H1 (cell line): ENCODE measurements at places on chromosomes 16 and 17. TPM values are rescaled to one million over a fixed set of nuclear protein-coding genes. Genes with fewer than 3 reads are reported as not detected.

Gene SLC22A31
- 10.6 and 11.1 TPM in 2 replicates for total RNA-seq

Gene PLD6
- 0.22 TPM in 1 of 2 replicates, not detected in the other for total RNA-seq

- H3K4me1 ChIP-seq = peaks cover 6% of the 10 kb centered on the region
- no peaks in the 10 kb centered on the region for H3K36me3 ChIP-seq
- H3K27ac ChIP-seq = no peak overlapping the region; the same call in 1 of the 2 replicates
- H3K27me3 ChIP-seq = no peaks in the 10 kb centered on the region
These were observed 722 bp upstream of the SLC38A10 start for GRCh38 chr17:81295676-81296381.

DNA sequence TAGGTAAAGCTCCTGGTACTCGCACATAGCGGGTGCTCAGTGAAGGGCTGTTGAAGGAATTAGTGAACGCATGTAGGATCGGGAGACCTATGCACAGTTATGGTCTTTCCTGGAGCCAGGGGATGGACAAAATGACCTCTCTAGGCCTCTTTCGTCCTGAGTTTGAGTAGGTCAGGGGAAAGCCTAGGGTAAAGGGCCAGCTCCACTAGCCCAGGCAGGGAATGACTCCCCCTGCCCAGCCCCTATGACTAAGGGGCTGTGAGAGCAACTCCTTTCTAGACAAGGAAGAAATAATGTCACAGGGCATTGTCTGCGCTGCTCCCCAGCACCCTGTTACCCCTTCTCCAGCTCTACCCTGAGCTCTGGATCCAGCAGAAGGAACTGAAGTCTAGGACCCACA lies 24.6 kb upstream of the FMNL1 start:
- no peak overlapping the region for H3K4me3 ChIP-seq
- DNase-seq = no peak
- no peak overlapping the region for H3K27ac ChIP-seq
- peaks cover 9% of the 10 kb centered on the region; the same call in 1 of the 2 replicates for H3K4me1 ChIP-seq
- no peaks in the 10 kb centered on the region for H3K36me3 ChIP-seq

GRCh38 chr17:50631908-50632571 lies 2.6 kb upstream of the ABCC3 start:
- H3K27ac ChIP-seq = no peak overlapping the region
- no peaks in the 10 kb centered on the region for H3K36me3 ChIP-seq
- H3K27me3 ChIP-seq = peaks cover 36% of the 10 kb centered on the region
- H3K4me3 ChIP-seq = no peak overlapping the region
- DNase-seq = no peak

DNA sequence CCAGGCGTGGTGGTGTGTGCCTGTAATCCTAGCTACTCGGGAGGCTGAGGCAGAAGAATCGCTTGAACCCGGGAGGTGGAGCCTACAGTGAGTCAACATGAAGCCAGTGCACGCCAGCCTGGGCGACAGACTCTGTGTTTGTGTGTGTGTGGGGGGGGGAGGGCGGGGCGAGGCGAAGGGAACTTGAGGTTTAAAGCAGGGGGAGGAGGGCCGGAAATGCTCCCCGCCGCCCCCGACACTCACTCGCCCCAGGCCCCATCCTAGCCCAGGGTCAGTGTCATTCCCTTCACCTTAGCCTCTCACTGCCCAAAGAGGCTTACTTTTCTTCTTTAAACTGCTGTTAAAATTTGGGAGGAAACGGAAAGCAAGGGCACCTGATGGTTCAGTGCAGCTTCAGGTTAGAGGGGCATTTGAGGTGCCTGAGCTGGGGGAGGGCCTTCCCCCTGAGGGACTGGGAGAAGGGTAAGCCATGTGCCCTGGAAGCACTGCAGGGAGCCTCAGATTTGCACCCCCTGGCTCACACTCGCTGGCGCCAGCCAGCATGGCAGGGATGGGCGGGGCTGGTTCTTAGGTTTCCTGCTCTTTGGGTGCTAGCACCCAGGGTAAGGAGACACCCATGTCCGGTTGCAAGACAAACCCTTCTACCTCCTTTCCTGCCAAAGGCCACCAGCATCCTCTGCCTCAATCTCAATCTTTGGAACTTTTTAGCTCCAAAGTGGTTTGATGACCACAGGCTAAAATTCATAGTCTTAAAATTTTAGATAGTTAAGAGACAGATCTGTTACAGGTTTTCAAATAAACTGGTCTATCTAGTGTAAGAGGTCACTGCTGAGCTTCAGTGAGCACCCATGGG lies 2.2 kb upstream of the LIMD2 start:
- peaks cover 5% of the 10 kb centered on the region; the same call in 1 of the 2 replicates for H3K27me3 ChIP-seq
- no peak overlapping the region for H3K27ac ChIP-seq
- no peak overlapping the region for H3K4me3 ChIP-seq
- no peak for DNase-seq

Gene CDC42EP4
- total RNA-seq = 12.6 and 13.1 TPM in 2 replicates

- no peaks in the 10 kb centered on the region for H3K36me3 ChIP-seq
- H3K4me1 ChIP-seq = no peaks in the 10 kb centered on the region
- H3K27me3 ChIP-seq = no peaks in the 10 kb centered on the region
- DNase-seq = no peak
- no peak overlapping the region for H3K4me3 ChIP-seq
- H3K27ac ChIP-seq = no peak overlapping the region
These were observed 150.8 kb downstream of the SNX11 start for GRCh38 chr17:48258331-48258730.

DNA sequence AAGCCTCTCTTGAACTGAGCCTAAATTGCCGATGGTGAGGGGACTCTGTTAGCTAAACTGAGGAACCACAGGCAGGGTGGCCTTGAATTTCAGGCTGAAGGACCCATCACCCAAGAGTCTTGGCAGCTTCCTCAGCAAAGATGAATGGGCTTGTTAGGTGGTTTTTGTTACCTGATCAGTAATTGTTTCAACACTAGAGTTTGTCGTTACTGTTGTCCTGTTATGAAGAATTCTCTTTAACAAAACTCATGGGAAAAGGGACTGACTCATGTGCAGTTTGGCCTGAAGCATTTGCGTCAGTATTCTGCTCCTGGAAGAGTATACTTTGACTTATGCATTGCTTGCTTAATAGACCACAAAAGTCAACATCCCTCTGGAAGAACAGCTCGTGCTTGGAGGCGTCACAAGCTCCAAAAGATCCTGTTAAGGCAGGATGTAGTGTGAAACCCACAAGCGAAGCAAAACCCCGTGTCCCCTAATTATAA lies 206.0 kb downstream of the IRX3 start:
- no peak for DNase-seq
- no peaks in the 10 kb centered on the region for H3K27me3 ChIP-seq
- H3K4me1 ChIP-seq = peaks cover 4% of the 10 kb centered on the region
- H3K27ac ChIP-seq = no peak overlapping the region

Gene CMTM2
- not detected in 2 replicates for total RNA-seq

GRCh38 chr17:45273551-45273957 lies 11.7 kb upstream of the SPATA32 start:
- peaks cover 4% of the 10 kb centered on the region for H3K4me1 ChIP-seq
- H3K4me3 ChIP-seq = no peak overlapping the region
- H3K36me3 ChIP-seq = peaks cover 4% of the 10 kb centered on the region
- H3K27ac ChIP-seq = no peak overlapping the region
- no peak for DNase-seq

DNA sequence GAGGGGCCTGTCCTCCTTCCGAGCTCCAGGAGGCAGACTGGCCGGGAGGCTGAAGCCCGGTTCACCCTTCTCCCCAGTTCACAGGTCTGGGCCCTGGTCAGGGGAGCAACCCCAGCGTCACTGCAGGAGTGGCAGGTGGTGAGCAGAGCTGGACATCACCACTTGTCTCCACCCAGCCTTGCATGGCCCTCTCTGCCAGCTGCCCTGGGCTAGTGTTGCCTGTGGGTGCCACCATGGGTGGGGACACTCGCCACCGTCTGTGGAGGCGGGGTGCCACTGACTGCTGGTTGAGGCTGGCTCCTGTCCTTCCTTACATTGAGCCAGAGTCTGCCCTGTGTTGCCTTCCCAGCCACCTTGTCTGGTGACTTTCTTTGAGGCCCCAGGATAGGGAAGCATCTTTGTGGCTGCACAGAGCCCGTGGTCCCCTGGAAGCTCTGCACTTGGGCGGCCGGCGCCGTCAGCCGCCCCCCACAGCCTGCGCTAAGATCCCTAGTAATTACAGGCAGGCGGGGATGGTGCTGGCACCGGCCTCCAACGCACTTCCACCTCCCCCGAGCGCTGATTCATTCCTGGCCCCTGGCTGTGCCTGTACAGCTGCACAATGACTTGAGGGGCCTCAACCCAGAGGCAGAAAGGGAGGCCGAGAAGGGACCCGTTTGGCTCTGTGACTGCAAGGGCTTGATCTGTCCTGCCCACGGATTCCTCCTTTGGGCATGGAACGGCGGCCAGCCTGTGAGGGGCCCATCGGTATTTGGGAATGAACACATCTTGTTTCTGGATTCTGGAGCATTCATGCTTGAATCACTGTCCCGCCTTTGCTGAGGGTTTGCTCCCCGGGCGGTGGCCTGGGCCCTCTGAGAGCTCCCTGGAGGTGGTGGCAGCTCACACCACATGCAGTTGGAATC lies 5.2 kb downstream of the BAIAP2 start:
- H3K27ac ChIP-seq = no peak overlapping the region
- no peaks in the 10 kb centered on the region for H3K36me3 ChIP-seq
- peaks cover 10% of the 10 kb centered on the region for H3K4me1 ChIP-seq

GRCh38 chr16:72552654-72553053 lies 380.7 kb upstream of the PMFBP1 start:
- no peaks in the 10 kb centered on the region for H3K27me3 ChIP-seq
- H3K4me1 ChIP-seq = no peaks in the 10 kb centered on the region
- DNase-seq = no peak
- no peak overlapping the region for H3K27ac ChIP-seq
- H3K4me3 ChIP-seq = no peak overlapping the region

- peaks cover 34% of the 10 kb centered on the region for H3K36me3 ChIP-seq
- no peak for DNase-seq
- H3K4me3 ChIP-seq = no peak overlapping the region
- H3K4me1 ChIP-seq = no peaks in the 10 kb centered on the region
These were observed 56.1 kb upstream of the ENDOV start for GRCh38 chr17:80358861-80359260.

GRCh38 chr17:4262703-4263102 lies 1.1 kb downstream of the ANKFY1 start:
- no peak overlapping the region for H3K27ac ChIP-seq
- no peaks in the 10 kb centered on the region; the same call in none of the 2 replicates for H3K4me1 ChIP-seq
- no peak for DNase-seq
- H3K36me3 ChIP-seq = peaks cover 12% of the 10 kb centered on the region; the same call in 1 of the 2 replicates
- peak overlapping the region; percentile 82 for H3K4me3 ChIP-seq
- no peaks in the 10 kb centered on the region for H3K27me3 ChIP-seq

DNA sequence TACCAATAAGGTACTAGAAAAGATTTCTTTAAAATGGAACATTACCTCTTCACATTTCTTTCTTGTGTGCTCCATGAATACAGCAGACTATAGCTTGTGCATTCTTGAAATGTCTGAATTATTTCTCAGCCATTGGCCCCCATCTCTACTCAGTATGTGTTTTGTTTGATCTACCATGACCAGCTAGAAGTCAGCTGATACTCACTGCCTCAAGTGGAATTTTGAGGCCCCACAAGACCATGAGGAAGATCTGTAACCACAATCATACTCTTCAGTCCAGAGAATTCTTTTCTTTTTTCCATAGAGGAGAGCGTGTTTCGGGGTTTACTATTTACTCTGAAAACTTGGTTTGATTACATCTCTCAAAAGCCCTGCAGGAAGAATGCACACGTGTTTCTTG lies 319.1 kb downstream of the TOX3 start:
- H3K27me3 ChIP-seq = no peaks in the 10 kb centered on the region
- no peaks in the 10 kb centered on the region for H3K36me3 ChIP-seq
